Spinal cord (tissue), 10 donors: ENCODE measurements at places on chromosomes 2 and 18. TPM values are rescaled to one million over a fixed set of nuclear protein-coding genes. Genes with fewer than 3 reads are reported as not detected.

DNA sequence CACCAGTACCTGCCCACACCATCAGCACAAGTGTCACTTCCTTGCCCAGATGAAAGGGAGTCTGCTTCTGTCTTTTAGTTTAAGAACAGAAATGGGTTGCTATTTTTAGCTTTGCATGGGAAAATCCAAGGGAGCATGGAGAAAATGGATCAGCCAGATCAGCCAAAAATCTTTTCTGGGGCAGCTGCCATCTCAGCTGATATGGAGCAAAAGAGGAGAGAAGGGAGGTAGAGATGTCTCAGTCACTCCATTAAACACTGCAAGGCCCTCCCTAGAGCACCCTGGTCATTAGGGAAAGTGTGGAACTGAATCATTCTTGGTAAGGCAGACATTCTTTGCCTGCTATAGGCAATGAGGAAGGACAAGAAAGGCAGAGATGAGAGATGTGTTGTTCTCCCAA lies 79.9 kb downstream of the CTAGE1 start:
- H3K27me3 ChIP-seq = no peaks in the 10 kb centered on the region
- no peak overlapping the region for H3K4me3 ChIP-seq
- no peak overlapping the region for H3K27ac ChIP-seq

GRCh38 chr18:48540251-48541025 lies 1.6 kb downstream of the CTIF start:
- peak overlapping the region; percentile 88 for H3K27ac ChIP-seq
- H3K27me3 ChIP-seq = no peaks in the 10 kb centered on the region
- H3K36me3 ChIP-seq = no peaks in the 10 kb centered on the region
- H3K4me1 ChIP-seq = peaks cover 20% of the 10 kb centered on the region
- peak overlapping the region; percentile 83 for H3K4me3 ChIP-seq

NMUR1 gene
- polyA plus RNA-seq = 0.51 TPM

DNA sequence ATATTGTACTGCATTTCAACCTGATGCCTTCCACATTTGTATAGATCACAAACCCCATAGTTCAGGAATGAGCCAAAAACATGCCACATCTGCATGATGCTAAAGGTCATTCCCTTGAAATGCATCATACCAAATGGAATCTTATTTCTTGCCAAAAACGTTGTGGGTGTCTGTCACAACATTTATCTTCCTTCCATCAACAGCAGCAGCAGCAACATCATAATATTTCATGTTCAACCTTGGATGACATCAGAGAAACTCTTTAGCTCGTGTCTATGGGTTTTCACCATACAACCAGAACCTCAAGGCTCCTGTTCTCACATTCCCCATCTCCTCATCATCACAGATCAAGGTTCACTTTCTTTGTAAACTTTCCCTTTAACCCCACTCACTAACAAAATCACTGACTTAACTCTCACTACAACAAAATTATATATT lies 221.3 kb upstream of the CTAGE1 start:
- no peak overlapping the region for H3K27ac ChIP-seq
- no peaks in the 10 kb centered on the region for H3K36me3 ChIP-seq
- H3K4me1 ChIP-seq = no peaks in the 10 kb centered on the region
- H3K27me3 ChIP-seq = no peaks in the 10 kb centered on the region
- H3K4me3 ChIP-seq = no peak overlapping the region

DNA sequence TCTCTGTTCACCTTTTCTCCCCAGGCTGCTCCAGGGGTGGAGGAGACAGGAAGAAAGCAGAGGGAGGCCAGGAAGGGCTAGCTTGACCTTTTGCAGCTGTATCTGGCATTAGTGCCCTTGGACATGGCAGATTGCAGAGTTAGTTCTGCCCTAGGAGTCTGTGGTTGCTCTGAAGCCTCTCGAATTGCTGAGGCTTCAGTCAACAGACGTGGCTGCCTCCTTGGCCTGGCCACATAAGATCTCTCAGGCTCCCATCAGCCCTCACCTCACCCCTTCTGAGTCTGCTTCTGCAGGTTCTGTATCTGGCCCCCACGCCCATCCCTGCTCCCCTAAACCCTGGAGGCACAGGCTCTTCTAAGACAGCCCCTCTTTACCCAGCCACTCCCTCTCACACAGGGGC lies 18.2 kb upstream of the PLB1 start:
- DNase-seq = no peak
- H3K4me3 ChIP-seq = no peak overlapping the region

C1QL2 gene
- polyA plus RNA-seq = 0.74 TPM

GRCh38 chr2:189835855-189836558 lies 51.8 kb downstream of the PMS1 start:
- no peak for DNase-seq
- no peaks in the 10 kb centered on the region for H3K27me3 ChIP-seq
- no peak overlapping the region for H3K4me3 ChIP-seq
- H3K36me3 ChIP-seq = no peaks in the 10 kb centered on the region

DNA sequence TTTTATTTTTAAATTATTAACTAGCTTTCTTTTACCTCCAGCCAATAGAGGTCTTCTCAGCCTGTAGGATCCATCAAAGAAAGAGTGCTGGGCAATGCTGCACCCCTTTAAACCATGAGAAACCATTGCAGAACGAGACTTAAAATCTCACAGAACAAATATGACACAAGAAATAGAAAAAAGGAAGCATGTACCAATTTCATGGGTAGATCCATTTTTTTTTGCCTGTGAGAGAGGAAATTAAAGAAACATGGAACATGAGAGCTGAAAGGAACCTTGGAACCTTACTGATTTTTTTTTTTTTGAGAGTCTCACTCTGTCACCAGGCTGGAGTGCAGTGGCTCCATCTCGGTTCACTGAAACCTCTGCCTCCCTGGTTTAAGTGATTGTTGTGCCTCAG lies 14.0 kb downstream of the HRH4 start:
- no peaks in the 10 kb centered on the region for H3K36me3 ChIP-seq
- no peak overlapping the region for H3K4me3 ChIP-seq
- no peak overlapping the region for H3K27ac ChIP-seq
- no peaks in the 10 kb centered on the region for H3K27me3 ChIP-seq
- H3K4me1 ChIP-seq = no peaks in the 10 kb centered on the region

MSTN gene
- 1.8 TPM for polyA plus RNA-seq

DNA sequence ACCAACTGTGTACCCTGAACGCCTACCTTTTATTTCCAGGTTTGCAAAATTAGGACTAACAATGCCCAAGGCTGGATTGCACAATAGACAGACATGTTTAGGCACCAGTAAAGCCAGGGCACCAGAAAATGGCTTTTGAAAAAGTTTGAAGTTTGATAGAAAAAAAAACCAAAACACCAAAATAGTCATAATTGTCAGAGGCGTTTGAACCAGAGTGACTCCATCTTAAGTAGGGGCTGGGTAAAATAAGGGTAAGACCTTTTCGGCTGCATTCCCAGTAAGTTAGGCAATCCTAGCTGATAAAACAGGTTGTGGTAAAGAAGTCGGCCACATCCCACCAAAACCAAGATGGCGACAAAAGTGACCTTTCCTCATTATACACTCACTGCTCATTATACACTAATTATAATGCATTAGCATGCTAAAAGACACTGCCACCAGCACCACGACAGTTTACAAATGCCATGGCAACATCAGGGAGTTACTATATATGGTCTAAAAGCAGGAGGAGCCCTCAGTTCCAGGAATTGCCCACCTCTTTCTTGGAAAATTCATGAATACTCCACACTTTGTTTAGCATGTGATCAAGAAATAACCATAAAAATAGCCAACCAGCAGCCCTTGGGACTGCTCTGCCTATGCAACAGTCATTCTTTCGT lies 105.1 kb upstream of the MSH2 start:
- H3K27me3 ChIP-seq = no peaks in the 10 kb centered on the region
- no peaks in the 10 kb centered on the region for H3K36me3 ChIP-seq
- no peak for DNase-seq
- no peak overlapping the region for H3K27ac ChIP-seq
- H3K4me1 ChIP-seq = no peaks in the 10 kb centered on the region

GRCh38 chr2:54083445-54083844 lies 32.0 kb upstream of the ACYP2 start:
- no peaks in the 10 kb centered on the region for H3K27me3 ChIP-seq
- no peak for DNase-seq
- no peaks in the 10 kb centered on the region for H3K36me3 ChIP-seq

AQP12B gene
- polyA plus RNA-seq = 0.56 TPM

DNA sequence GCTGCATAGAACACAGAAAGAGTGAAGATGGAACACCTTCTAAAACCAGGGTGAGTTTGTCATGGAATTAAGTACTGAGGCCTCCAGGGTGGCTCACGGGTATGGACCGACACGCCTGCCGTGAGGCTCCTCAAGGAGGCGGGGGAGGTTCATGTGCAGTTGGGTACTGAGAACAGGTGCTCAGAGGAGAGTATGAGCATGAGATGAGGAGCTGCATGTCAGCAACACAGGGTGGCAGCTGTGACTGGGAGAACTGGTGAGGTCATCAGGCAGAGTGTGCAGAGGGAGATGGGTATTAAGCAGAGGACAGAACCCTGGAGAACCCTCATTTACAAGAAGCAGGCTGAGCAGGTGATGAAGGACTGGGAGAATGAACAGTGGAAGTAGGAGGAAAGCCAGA lies 63.2 kb upstream of the KLHL29 start:
- peaks cover 3% of the 10 kb centered on the region for H3K4me1 ChIP-seq
- H3K36me3 ChIP-seq = no peaks in the 10 kb centered on the region
- DNase-seq = no peak
- no peak overlapping the region for H3K4me3 ChIP-seq

DNA sequence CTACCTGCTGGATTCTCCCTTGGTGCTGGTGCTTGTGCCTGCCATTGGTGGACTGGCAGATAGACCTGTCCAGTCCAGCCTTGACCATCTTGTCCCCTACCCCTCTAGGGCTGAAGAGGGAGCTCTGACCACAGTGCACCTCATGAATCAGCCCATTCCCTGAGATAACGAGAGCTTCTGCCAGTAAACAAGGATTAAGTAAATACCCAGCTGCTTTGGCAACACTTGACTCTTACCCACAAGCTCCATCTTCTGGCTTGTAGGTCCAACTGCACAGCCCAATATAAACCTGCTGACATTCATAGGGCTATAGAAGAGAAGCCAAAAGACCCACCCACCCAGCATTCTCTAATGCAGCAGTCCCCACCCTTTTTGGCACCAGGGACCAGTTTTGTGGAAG lies 186.4 kb downstream of the PIK3C3 start:
- H3K27me3 ChIP-seq = no peaks in the 10 kb centered on the region
- no peaks in the 10 kb centered on the region for H3K36me3 ChIP-seq
- H3K27ac ChIP-seq = no peak overlapping the region
- DNase-seq = no peak
- no peaks in the 10 kb centered on the region for H3K4me1 ChIP-seq

DNA sequence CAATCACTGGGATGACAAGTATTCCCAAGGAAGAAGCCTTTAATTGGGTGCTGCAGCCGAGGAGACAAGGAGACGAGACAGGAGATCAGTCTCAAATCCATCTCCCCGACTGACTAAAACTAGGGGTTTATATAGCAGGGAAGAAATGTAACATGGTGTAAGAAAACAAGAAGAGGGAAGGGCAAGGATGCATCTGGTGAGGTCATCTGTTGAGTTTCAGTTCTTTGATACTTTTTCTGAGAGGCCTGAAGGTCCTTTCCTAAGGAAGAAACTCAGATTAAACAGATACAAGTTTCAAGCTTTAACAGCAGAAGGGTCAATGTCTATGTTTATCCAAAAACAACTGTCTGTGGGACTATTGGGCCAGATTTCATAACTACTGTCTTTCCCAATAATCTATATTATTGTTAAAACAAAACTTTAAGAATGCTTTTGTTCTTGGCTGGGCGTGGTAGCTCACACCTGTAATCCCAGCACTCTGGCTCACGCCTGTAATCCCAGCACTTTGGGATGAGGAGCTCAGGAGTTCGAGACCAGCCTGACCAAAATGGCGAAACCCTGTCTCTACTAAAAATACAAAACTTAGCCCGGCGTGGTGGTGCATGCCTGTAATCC lies 2.5 kb upstream of the PDCL3 start:
- H3K27me3 ChIP-seq = no peaks in the 10 kb centered on the region
- peaks cover 24% of the 10 kb centered on the region for H3K4me1 ChIP-seq
- H3K36me3 ChIP-seq = peaks cover 2% of the 10 kb centered on the region
- DNase-seq = no peak
- H3K27ac ChIP-seq = no peak overlapping the region

STON1 gene
- polyA plus RNA-seq = 17.1 TPM
